ENCODE measurements at places on chromosomes 6 and 20.
A peak's percentile ranks its signal among the peaks of the same experiment; 100 is the strongest.

DNA sequence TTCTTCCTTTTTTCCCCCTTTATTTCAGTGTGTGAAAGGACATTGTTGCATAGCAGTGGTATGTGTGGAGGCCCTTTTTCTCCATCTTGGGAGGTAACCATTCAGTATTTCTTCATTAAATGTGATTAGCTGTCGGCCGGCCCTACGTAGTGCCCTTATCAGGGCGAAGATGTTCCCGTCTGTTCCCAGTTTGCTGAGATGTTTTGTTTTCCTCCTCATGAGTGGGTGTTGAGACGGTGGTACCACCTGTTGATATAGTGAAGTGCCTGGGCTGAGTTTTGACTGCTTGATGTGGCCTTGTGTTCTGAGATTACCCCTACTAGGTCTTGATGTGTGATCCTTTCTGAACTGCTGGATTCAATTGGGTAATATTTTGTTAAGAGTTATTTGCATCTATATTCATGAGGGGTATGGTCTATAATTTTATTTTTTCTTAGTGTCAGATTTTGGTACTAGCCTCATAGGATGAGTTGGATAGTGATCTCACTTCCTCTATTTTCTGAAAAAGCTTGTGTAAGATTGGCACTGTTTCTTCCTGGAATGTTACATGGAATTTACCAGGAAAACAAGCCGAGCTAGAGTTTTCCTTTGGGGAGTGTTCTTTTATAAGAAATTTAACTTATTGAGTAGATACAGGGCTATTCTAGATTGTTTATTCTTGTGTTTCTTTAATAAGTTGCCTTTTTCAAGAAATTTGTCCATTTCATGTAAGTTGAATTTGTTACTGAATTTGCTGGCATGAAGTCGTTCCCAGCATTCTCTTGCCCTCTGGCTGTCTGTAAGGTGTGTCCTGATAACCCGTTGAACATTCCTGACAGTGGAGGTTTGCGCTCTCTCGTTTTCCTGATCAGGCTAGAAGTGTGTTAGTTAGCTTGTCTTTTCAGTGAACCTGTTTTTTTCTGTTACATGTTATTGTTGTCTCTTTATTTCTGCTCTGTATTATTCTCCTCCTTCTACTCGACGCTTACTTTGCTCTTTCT is 4.3 kb downstream of the MTG2 start:
- peaks cover 19% of the 10 kb centered on the region for H3K36me3 ChIP-seq
- no peaks in the 10 kb centered on the region for H3K27me3 ChIP-seq
- peak overlapping the region; percentile 12 for H3K27ac ChIP-seq
- H3K4me3 ChIP-seq, result no peak overlapping the region

DNA sequence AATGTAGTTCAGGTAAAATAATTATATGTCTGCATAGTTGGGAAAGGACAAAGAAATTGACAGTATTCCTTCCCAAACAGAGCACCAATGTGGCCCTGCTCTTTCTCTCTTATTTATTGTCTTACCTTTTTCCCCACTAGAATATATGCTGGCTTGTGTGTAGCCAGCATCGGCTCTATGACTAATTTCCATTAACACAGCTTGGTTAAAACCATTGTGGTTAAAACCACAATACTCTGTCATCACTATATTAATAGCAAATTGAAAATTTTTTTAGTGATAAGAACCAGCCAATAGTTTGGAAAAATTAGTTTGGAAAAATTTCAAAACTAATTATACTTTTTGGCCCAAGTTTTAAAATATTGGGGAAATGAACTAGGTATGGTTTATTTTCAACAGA is 535.1 kb downstream of the UTRN start:
- H3K36me3 ChIP-seq, result peaks cover 21% of the 10 kb centered on the region
- no peak overlapping the region for H3K27ac ChIP-seq
- DNase-seq, result no peak
- H3K27me3 ChIP-seq, result no peaks in the 10 kb centered on the region
- H3K4me1 ChIP-seq, result no peaks in the 10 kb centered on the region

DNA sequence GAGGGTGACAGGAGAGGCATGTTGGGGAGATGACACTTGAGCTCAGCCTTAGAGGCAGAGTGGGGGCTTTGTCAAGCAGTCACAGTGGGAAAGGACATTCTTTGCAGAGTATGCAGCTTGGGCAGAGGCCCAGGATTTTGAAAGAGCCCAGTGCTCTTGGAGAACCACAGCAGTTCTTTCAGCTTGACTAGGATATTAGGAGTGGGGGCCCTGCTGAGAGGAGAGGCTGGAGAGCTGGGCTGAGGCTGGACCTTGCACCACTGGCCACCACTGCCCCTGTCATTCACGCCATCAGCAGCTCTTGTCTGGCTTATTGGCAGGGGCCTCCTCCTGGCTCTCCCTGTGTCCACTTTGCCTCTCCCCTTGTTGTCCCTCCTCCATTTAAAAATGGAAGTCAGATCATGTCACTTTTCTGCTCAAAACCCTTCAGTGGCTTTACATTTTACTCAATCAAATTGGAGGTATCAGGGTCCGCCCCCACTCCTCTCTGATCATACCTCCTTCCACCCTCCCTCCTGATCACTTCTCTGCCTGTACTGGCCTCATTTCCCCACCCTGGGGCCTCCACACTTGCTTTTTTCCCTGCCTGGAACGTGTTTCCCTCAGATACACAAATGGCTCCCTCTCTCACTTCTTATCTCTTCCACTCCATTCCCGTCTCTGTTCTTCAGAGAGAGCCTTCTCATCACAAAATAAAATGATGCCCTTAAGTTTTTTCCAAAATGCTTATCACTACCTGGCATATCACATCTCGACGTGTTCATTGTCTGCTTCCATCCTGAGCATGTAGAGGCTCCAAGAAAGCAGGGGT is 10.5 kb downstream of the MANBAL start:
- no peak overlapping the region for H3K4me3 ChIP-seq
- H3K27me3 ChIP-seq, result no peaks in the 10 kb centered on the region
- peaks cover 25% of the 10 kb centered on the region for H3K4me1 ChIP-seq
- no peak overlapping the region for H3K27ac ChIP-seq

- no peak overlapping the region for H3K4me3 ChIP-seq
- H3K27ac ChIP-seq, result no peak overlapping the region
- no peaks in the 10 kb centered on the region for H3K27me3 ChIP-seq
- no peaks in the 10 kb centered on the region for H3K4me1 ChIP-seq
- DNase-seq, result no peak
Observed at GRCh38 chr20:20130399-20130798, 78.1 kb downstream of the CFAP61 start.

- no peaks in the 10 kb centered on the region for H3K36me3 ChIP-seq
- H3K27ac ChIP-seq, result no peak overlapping the region
- H3K27me3 ChIP-seq, result no peaks in the 10 kb centered on the region
Observed at GRCh38 chr6:151054306-151054705, 185.5 kb upstream of the AKAP12 start.

DNA sequence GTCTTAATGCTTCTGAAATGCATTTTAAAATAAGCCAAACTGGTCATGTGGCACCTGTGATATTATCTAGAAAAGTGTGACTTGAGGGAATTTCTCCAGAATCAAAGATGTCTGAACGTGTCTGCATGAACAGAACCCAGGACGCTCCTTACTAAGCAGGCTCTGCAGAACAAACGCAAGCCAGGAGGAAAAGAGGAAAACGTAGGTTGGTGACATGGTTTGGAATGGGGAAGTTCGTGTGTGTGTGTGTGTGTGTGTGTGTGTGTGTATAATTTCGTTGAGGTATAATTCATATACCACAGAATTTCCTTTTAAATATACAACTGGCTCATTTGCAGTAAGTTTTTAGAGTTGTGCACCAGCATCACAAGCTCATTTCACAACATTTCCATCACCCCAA is 200.5 kb upstream of the FOXQ1 start:
- DNase-seq, result no peak
- no peak overlapping the region for H3K4me3 ChIP-seq
- H3K27ac ChIP-seq, result no peak overlapping the region

DNA sequence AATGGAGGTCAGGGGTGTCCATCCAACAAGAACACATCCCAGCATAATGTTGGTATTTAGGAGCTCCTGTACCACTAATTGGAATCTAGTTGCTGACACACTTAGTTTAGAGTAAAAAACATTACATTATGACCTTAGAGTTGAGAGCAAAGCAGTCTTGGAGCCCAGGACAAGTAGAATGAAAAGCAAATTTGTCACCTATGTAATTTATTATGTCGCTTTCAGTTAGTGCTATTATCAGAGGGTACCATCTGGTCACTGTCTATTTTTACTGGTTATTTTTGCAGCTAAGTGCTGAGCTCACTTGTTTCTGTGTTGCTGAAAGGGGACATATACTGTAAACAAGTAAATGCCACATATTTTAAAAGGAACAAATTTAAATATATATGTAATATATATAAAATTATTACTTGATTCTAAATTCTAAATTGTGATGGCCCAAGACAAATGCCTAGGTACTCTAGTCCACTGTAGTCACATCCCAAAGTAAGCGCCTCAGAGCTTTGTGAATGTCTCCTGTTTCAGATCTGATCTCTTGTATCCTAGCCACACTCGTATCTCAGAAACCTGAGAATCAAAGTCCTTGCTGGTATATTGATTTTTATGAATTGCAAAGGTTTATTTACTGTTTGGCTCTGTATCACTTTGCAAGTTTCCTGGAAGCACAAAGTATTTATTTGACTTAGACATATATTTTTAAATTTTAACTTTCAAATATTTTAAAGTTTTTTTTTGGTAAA is 148.6 kb upstream of the MAN1A1 start:
- H3K4me1 ChIP-seq, result no peaks in the 10 kb centered on the region
- no peak for DNase-seq
- H3K27me3 ChIP-seq, result no peaks in the 10 kb centered on the region
- H3K27ac ChIP-seq, result no peak overlapping the region
- no peak overlapping the region for H3K4me3 ChIP-seq

DNA sequence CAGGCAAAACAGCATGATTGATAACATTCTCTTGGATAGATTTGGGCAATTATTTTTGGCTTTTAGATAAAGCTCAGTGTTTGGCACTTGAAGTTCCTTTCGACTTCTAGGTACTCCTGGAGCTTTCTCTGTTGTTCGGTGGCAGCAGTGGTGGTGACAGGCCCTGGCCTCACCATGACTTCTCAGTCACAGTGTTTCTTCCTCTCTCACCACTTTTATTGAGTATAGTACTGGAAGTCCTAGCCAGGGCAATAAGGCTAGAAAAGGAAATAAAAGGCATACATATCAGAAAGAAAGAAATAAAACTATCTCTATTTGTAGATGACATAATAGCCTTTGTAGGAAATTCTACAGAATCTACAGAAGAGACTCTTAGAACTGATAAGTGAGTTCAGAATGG is 101.2 kb upstream of the SIRPG start:
- no peaks in the 10 kb centered on the region for H3K36me3 ChIP-seq
- H3K27ac ChIP-seq, result no peak overlapping the region
- no peaks in the 10 kb centered on the region for H3K27me3 ChIP-seq

DNA sequence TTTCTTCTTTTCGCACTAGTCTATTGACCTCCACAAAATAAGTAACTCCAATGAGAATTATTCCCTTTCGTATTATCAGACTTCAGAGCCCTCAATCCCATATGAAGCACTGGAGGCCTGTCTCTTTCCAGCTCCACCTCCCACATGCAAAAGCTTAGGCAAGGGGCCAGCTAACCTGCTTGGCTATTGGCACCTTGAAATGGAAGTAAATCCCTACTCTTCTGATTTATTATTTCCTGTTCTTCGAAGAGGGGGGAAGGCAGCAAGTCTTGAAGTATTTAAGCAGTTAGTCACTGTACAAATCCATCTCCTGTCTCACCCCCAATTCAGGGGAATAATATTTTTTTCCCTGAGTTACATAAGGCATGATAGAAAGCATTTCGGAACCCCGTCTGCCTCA is 577.8 kb downstream of the MAFB start:
- H3K27me3 ChIP-seq, result no peaks in the 10 kb centered on the region
- H3K4me3 ChIP-seq, result no peak overlapping the region
- no peaks in the 10 kb centered on the region for H3K4me1 ChIP-seq

DNA sequence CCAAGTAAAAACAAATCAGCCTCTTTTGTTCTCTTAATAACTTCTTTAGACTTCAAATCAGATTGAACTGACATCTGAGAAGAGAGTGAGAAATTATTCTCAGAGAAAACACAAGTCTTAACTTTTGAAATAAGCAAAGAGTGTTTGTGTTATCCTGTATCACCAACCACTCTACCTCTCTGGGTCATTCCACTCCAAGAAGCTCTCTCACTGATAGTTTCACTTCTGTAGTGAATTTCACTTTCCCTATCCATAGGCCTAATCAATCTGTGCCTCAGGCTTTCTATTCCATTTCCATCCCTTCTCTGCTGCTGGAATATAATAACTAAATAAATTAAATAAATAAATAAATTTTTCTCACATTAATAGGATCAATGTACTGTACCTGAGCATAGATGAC is 235.0 kb downstream of the HTR1B start:
- H3K4me1 ChIP-seq, result no peaks in the 10 kb centered on the region
- H3K27me3 ChIP-seq, result no peaks in the 10 kb centered on the region
- no peak for DNase-seq
- H3K36me3 ChIP-seq, result no peaks in the 10 kb centered on the region
- H3K27ac ChIP-seq, result no peak overlapping the region
- no peak overlapping the region for H3K4me3 ChIP-seq

- H3K27me3 ChIP-seq, result no peaks in the 10 kb centered on the region
- H3K4me1 ChIP-seq, result peaks cover 4% of the 10 kb centered on the region
- H3K4me3 ChIP-seq, result no peak overlapping the region
- H3K36me3 ChIP-seq, result no peaks in the 10 kb centered on the region
- H3K27ac ChIP-seq, result no peak overlapping the region
Observed at GRCh38 chr6:30155520-30156261, 5.3 kb downstream of the TRIM10 start.

DNA sequence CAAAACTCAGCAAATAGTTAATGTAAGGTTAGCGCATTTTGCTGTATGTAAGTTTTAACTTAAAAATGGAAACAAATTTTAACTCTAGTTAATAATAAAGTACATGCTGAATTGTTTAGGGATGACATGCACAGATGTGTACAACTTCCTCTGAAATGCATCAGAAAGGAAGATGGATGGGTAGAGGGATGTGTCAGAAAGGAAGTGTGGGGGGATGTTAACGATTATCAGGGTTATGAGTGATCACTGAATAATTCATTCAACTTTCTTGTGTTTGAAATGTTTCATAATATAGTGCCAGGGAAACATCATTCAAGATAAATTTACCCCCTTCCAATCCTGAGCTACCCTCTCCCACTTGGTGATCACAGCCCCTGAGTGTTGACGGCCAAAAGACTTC is 87.6 kb downstream of the FOXA2 start:
- H3K4me3 ChIP-seq, result no peak overlapping the region
- H3K4me1 ChIP-seq, result no peaks in the 10 kb centered on the region
- H3K36me3 ChIP-seq, result no peaks in the 10 kb centered on the region
- DNase-seq, result no peak
- no peak overlapping the region for H3K27ac ChIP-seq
- H3K27me3 ChIP-seq, result no peaks in the 10 kb centered on the region

DNA sequence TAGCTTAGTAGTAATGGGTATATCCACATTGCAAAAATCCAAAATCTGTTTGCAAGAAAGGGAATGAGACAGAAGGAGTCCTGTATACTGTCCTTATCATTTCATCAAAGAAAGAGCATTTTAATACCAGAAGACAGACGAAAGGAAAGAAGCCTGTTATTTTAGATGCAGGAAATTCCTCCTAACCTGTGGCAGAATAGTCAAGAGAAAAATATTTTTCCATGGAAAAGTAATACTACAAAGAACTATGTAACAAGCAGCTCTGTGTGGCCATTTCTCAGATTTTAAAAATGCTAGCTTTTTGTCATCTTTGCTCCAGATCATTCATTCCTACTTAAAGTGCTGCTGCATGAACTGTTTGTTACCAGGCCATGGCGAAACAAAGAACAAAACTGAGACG is 72.9 kb upstream of the SCP2D1 start:
- H3K27me3 ChIP-seq, result no peaks in the 10 kb centered on the region
- H3K4me3 ChIP-seq, result no peak overlapping the region
- no peaks in the 10 kb centered on the region for H3K4me1 ChIP-seq
- H3K36me3 ChIP-seq, result peaks cover 13% of the 10 kb centered on the region
- H3K27ac ChIP-seq, result no peak overlapping the region

- H3K27me3 ChIP-seq, result no peaks in the 10 kb centered on the region
- H3K27ac ChIP-seq, result no peak overlapping the region
- H3K4me3 ChIP-seq, result no peak overlapping the region
- no peak for DNase-seq
- H3K4me1 ChIP-seq, result peaks cover 11% of the 10 kb centered on the region
Observed at GRCh38 chr6:52532457-52532856, 44.4 kb downstream of the TRAM2 start.
